ENCODE measurements at places on chromosomes 7 and 10.

DNA sequence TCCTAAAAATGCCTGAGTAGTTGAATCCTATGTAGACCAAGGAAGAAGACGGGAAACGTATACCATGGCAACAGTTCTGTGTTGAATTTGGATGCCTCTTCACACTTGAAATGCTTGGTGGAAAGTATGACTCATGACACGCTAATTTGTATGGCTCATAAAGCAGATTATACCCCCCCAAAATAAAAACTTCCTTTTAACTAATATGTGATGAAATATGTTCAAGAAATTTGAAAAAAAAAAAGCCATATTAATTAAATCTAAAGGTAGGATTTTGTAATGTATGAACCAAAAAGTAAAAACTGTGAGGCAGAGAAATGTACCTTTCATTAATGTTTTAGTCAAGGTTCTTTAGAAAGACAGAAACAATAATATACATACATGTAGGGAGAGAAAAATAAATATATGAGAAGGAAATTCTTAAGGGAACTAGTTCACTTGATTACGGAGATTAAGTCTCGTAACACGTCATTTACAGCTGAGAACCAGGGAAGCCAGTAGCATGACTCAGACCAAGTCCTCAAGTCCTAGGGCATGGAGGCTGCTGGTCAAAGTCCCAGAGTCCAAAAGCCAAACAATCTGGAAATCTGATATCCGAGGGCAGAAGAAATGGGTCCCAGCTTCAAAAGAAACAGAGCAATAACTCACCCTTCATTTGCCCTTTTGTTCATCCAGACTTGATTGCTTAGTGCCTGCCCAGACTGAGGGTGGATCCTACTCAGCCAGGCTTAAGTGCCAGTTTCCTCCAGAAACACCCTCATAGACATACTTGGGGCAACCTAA is 485.1 kb downstream of the SEMA3D start:
- DNase-seq, result no peak

- DNase-seq, result no peak
Observed at GRCh38 chr7:158315881-158316280, 271.7 kb downstream of the PTPRN2 start.

DNA sequence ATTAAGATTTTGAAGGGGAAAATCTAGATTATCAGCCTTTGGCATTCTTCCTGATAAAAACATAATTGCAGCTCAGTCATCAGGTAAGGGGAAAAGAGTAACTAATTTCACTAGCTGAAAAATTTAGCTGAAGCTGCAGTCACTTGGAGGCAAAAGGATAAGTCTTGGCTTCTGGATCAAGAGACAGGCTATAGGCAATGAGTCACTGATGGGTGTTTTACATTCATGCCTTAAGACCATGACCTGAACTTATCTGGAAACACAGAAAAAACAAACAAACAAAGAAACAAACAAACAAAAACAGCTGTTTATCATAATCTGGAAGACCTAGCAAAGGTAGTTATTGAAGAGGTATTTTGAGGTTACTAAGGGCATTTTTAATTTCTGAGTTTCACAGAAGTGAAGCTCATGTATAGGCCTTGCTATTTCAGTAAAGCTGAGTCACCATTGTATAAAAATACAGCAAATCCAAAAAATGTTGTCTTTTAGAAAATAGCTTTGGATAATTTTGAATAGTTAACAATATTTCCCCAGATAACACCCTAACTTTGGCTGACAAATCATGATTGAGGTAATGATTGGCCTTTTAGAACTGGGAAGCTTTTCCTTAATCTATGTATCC is 40.3 kb downstream of the ZNF22 start:
- DNase-seq, result no peak

DNA sequence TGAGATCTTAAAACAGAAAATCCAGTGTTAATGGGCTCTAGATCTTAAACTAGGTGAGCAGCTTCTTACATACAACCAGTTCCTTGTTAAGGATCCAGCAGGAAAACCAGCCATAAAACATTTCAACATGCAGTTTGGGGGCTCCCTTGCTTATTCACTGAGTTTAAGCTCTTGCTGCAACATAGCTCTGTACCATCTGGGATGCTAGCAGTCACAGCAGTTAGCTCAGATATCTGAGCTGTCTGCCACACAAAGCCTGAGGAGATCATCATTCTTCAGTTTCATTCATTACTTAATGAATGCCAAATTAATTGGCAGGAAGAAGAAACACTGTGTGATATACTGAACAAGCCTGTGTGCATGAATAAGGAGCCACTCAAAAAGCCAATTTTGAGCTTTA is 62.8 kb downstream of the PODXL start:
- DNase-seq, result no peak

DNA sequence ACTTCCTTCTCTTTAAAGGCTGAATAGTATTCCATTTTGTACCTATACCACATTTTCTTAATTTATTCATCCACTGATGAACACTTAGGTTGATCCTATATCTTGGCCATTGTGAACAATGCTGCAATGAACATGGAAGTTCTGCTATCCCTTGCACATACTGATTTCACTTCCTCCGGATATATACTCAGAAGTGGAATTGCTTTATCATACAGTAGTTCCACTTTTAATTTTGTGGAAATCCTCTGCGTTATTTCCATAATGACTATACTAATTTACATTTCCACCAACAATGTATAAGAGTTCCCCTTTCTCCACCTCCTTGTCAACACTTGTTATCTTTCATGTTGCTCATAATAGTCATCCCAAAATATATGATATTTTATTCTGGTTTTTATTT is 312.6 kb downstream of the PLXDC2 start:
- no peak for DNase-seq

DNA sequence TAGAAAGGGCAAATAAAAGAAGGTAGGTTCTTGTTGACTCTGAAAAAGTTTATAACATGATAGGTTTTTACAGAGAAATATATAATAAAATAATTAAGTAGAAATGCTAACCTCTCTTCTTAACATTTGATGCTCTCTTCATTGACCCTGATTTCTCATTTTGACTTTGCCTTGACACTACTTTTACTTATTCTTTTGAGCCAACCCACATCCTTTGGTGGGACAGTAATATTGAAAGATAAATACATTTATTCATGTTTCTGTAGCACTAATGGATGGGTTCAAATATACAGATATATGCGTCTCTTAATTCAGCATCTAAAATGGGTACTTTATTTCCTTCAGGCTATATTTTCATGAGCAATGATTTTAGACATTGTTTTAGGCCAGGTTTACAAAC is 34.4 kb downstream of the DDC start:
- no peak for DNase-seq

- no peak for DNase-seq
Observed at GRCh38 chr7:24341691-24342413, 57.9 kb downstream of the NPY start.

GRCh38 chr10:91626936-91627335 is 5.9 kb downstream of the PPP1R3C start:
- DNase-seq, result no peak

DNA sequence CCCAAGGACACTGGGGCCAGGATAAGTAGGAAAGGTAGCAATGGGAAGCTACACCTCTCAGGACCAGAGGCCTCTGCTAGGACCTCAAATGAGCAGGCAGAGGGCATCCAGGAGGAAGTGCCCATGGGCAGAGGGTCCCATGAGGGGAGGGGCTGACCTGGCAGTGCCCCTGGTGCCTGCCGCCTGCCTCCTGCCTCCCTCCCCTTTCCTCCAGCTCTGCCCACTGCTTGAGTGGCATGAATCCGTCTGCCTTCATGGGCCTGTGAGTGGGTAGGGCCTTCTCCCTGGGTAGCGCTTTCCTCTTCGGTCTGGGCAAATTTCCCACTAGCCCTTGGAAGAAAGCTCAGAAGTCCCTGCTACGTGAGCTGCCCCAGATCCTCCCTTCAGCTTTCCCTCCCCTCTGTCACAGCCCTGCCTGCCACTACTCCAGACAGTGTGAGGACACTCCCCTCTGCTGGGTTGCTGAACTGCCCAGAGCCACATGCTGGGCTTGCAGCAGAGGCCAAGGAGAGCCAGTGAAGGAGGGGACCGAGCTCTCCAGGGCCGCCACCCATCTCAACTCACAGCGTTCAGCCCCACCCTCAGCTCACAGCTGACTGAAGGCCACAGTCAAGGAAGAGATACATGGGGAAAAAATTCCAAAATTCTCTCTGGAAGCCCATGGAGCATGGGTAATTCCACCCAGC is 141.4 kb downstream of the ARHGAP22 start:
- DNase-seq, result no peak

DNA sequence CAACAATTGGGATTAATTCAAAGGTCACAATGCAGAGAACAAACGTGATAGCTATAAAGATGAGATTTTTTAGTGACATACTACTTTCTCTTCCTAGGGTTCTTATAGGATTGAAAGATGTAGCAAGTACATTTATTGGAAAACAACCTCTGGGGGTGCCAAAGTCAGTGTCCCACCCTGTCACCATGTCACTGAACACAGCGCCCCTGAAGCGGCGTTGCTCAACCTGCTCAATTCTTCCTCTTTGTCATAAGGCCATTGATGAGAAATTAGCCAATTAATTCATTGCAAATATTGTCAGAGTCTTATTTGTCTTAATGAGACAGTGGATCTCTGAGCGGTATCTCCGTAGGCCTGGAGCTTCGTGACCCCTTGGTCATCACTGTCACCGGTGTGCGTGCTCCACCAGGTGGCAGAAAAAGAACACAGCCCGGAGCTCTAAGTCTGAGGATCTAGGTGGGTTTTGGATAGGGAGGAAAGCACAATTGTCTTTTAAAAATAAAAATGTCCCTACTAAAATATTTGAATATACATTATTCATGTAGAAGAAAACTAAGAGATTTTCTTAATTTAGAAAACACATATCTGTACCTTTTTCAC is 362.6 kb downstream of the PAXIP1 start:
- DNase-seq, result no peak

GRCh38 chr10:132131581-132132420 is 54.9 kb upstream of the DPYSL4 start:
- no peak for DNase-seq

DNA sequence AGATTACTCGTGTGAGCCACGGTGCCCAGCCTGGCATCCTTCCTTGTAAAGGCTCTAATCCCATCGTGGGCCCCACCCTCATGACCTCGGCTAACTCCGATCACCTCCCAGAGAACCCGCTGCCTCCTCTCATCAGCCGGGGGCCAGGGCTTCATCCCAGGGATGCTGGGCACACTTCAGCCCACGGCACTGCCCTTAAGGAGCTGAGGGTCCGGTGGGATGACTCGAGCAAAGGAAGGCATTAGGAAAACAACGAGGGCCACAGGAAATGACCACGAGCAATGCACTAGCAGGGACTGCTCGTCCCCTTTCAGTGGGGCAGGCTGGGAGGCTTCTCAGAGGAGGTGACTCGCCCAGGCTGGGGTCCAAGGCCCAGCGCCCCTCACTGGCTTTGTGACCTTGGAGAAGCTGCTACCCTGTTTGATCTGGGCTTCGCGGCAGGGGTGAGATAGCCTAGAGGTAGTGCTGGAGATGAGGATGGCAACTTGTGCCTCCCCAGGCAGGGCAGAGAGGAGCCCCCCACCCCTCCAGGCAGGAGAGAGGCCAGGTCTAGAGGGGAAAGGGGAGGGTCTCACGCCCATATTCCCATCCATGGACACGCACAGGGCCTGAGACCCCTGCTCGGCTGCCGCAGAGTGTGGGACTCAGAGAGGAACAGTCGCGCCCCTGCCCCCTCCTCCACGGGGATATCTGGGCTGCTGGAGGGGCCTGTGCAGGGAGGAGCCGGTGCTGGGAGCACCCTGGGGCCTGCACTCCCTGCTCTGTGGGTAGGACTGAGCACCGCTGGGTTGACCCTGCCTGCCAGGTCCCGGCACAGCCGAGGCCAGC is 26.8 kb downstream of the ELFN1 start:
- no peak for DNase-seq

DNA sequence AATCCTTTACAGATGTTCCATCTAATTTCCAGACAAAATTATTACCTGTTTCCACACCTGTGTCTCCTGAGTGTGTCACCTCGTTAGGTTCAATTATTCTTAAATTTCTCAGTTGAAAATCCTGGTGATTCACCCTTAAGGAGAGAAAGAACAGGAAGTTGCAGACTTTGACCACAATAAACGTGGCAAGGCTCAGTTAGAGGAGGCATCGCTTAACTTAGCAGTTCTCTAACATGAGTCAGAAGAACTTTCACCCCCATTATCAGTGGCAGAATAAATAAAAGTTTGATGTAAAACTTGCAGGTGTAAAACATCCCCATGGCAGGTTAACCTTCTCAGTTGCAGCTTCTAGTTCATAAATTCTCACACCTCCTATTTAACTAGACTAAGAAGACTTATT is 8.3 kb downstream of the XPNPEP1 start:
- no peak for DNase-seq

DNA sequence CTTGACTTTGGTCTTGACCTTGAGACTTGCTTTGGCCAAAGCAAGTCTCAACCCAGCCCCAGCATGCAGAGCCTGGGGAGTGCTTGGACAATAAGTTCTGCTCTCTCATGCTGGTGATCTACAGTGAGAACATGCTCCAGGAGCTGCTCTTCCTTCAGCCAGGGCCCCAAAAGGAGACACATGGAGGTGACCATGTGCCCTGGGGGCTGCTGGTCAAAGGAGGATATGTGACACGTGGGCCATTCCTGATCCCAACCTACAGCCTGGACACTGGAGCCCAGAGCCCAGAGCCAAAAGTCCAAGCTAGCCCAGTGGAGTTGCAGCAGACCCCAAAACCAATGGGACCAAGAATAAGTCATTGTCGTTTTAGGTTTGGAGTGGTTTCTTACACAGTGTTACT is 78.2 kb upstream of the CHST15 start:
- no peak for DNase-seq

DNA sequence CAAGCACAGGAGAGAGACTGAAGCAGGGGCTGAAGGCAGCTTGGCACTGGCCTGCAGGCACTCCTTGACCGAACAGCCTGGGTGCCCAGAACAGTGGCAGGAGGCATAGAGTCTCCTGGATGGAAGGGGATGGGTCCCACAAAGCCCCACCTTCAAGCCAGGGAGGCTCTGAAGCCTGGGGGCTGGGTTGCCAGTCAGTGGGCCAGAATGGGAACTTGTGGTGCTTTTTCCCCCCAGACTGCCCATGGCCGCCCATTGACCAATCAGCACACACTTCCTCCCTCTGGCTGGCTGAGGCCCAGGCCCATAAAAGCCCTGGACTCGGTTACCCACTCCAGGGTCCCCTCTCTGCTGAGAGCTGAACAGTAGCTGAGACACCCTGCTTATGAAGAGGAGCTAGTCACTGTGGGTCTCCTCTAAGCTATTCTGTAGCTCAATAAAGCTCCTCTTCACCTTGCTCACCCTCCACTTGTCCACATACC is 109.6 kb downstream of the ELAPOR2 start:
- DNase-seq, result no peak

GRCh38 chr10:97898429-97898828 is 48.8 kb downstream of the GOLGA7B start:
- no peak for DNase-seq

- no peak for DNase-seq
Observed at GRCh38 chr7:98755138-98755898, 114.5 kb downstream of the TMEM130 start.

DNA sequence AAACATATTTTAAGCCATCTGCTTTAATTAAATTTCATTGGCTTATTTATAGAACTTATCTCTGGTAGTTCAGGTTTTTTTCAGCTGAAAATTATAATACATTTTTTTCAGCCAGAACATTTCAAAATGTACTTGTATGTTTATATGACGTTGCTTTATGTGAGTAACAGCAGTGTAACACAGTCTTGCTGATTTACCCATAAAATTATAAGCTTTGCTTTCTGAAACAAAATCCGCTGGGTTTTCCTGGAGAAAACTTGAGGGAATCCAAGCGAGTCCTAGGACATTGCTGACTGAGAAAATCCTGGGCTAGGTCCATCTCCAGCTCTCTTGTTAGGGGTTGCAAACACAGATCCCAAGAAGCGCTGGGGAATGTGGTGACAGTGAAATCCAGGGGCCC is 112.2 kb upstream of the GATA3 start:
- DNase-seq, result no peak
